Stimulated activated CD4-positive, alpha-beta T cell treated with anti-CD3 and anti-CD28 coated beads, Interleukin-1b, Interleukin-23, amount 100 ng/mL, for 4 hours (primary cell): ENCODE measurements at places on chromosomes 7 and 10.

DNA sequence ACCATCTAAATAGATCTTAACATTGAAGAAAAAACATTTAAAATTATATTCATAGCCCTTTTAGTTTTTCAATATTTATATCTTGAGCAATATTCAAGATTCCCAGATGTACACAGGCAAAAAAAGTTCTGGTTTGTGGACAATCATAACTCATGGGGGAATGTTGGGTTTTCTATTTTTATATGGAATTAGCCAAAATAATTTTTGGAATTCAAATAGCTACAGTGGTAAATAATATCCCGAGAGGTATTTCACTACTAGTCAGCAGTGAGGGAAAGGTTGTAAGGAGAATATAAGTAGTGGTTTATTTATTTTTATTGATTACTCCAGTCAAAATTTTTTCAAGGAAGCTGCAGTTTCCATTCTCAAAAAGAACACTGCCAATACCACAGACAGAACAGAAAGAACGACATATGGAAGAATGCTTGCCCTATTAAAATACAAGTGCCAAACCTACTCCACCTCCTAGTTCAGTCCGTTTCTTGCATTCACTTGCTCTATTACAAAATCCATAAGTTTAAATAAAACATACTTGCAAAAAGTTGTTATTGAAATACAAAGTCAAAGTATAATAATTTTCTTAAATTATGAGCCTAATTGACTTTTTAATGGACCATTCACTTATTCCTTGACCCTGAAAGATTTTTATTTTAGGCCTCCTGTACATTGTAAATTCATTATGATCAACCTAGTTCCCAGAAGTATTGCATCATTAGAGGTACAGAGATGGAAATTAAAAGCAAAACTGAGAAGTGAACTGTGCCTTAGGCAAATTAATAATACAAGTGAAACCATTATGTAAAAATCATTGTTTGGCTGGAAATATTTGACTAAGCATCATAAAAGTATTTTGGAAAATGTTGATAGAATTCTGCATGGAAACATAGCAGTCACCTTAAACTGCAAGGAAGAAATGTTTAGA, 533.2 kb downstream of the PARD3 start:
- no peak for DNase-seq

DNA sequence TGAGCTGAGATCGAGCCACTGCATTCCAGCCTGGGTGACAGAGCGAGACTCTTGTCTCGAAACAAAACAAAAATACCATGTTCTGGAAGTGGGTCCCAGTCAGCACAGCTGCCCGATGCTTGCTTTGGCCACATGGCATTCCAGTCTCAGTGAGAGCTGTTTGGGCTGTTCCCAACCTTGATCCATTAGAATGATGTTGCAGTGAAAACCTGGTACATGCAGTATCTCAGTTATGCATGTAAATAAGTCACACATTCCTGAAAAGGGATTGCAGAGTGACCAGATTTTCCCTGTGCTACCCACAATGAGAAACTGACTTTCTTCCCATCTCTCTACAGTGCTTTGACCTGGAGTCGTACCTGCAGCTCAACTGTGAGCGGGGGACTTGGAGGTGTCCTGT, 15.4 kb downstream of the ZMIZ2 start:
- no peak for DNase-seq

DNA sequence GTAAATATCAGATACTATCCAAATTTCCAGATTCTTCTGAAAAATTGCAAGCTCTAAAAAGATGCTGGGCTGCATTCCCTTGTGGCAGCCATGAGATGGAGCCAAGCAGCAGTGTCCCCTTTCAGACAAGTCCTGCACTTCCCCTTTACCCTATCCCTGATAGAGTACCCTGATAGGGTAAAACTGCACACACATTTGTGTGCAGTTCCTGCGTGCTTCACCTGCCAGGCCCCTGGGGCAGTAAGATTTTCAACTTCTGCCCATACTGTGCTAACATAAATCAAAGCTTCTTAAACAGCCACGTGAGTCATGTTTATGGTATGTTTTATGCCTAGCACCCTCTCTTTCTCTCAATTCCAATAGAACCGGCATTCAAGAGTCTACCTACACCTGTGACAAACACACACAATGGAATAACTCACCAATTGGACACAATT, 52.2 kb downstream of the IFIT5 start:
- DNase-seq = no peak

- no peak for DNase-seq
These were observed 99.1 kb downstream of the CABCOCO1 start for GRCh38 chr10:61761825-61762217.

GRCh38 chr10:15836807-15837206, 23.5 kb downstream of the MINDY3 start:
- no peak for DNase-seq

DNA sequence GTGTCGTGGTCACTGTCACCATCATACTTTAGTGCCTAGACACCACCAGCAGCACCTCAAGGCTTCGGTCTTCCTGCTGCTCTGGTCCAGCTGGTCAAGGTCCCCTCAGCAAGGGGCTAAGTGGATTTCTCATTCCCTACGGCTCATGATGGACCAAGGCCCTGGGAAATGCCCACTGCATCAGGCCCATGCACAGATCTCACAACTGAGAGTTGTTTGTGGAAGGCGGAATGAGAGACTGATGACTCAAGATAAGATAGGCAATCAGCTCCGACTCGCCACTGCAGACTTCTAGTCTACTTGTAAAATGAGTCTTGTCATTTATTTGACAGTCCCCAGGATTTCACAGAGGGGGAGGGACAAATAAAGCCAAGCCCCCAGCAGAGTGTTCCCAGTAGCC, 108.4 kb upstream of the TBX20 start:
- no peak for DNase-seq

DNA sequence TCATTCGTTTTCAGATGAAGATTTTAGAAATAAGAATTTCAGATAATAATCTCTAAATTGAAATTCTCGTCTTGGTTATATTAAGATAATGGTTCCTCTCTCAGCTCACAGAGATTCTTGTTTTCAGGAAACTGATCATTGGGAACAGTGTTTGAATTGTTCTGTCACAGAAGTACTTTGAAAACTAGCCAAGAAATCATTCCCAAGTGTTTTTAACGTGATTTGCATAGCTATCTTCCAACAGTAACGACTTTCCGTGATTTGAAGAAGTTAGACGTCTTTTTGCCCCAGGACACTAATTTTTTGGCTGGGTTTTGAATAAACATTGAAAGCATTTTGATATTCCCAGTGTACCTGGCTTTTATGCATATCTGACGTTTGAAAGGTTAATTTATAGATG, 116.0 kb downstream of the CDCA7L start:
- no peak for DNase-seq

DNA sequence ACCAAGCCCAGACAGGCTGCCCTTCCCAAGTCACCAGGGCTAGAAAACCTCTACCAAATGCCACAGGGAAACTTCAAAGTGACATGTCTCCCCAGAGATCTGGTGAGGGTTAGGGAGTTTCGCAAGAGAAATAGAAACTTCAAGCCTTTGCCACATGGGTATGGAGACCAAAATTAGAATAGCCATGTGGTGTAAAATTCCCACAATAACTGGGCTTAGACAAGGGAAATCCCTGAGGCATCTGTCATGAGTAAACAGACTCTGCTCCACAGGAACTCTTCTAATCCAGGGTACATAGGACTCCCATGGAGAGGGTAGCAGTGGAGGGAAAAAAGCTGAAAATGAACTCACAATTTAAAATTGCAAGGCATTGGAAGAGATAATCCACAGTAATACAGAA, 14.3 kb downstream of the ADAM12 start:
- no peak for DNase-seq

GRCh38 chr10:126052171-126052570, 155.8 kb downstream of the FANK1 start:
- DNase-seq = no peak

- DNase-seq = no peak
These were observed 143.7 kb downstream of the ELMO1 start for GRCh38 chr7:37304921-37305320.

GRCh38 chr7:106178593-106179134, 66.6 kb upstream of the SYPL1 start:
- no peak for DNase-seq

DNA sequence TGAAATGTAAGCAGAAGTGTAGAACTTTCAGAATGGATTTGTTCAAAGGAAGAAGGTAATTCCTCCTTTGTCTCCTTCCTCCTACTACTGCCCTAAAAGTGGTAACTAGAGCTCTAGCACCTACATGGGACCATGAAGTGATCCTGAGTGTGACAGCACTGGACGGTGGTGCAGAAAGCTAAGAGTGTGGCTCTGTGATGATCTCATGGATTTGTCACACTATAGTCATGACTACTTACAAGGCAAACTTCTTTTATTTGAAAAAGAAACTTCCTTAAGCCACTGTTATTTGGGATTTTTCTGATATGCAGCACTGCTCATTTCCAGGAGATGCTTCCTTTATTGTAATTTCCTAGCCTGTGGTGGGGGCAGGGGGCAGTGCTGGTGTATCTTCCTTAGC, 5.8 kb upstream of the FHIP2A start:
- DNase-seq = no peak

- no peak for DNase-seq
These were observed 830 bp downstream of the MET start for GRCh38 chr7:116672596-116673456.

- no peak for DNase-seq
These were observed 51.5 kb upstream of the MTURN start for GRCh38 chr7:30083334-30083733.

GRCh38 chr10:69469976-69470375, 18.7 kb downstream of the TSPAN15 start:
- no peak for DNase-seq

- no peak for DNase-seq
These were observed 519.1 kb upstream of the ANKRD30A start for GRCh38 chr10:36606234-36606839.

- DNase-seq = no peak
These were observed 148.0 kb downstream of the DPP6 start for GRCh38 chr7:154200241-154200640.

DNA sequence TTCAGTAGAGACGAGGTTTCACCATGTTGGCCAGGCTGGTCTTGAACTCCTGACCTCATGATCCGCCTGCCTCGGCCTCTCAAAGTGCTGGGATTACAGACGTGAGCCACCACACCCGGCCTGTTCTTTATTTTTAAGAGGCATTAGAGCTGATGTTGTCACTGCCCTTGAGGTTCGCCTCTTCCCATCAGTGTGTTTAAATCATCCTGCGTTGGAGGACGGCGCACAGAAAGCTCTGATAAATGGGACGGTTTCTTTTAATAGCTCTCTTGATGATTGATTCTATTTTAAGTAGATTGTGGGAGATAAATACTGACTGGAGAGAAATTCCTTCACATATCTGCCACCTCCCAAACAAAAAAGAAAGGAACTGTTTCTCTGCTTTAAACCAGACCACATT, 29.0 kb downstream of the UPP1 start:
- DNase-seq = no peak

DNA sequence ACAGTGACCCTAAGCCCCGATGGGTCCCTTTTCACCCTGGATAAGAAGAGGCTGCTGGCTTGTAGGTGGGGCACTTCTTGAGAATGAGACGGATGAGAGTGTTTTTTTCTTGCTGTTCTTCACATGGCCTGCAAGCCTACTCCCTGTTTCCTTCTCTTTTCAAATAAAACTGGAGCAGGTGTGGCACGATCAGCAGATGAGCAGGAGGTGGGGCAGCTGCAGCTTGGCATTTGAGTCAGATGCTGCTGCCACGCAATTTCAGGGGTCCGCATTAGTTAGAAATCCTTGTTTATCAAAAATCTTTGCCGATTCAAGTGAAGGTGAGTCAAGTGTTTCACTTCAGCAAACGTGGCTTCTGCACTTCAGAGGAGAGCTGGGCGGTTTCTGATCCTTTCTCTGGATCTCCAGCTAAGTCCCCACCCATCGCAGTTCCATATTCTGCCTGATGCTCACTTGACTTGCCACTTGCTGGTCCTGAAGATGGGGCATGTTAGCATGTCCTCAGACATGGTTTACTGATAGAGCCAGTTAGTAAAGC, 20.8 kb downstream of the WDFY4 start:
- no peak for DNase-seq

- no peak for DNase-seq
These were observed 97.1 kb upstream of the ARID5B start for GRCh38 chr10:61804414-61804813.

- DNase-seq = no peak
These were observed 10.9 kb upstream of the INPP5A start for GRCh38 chr10:132526676-132527075.

GRCh38 chr10:95466436-95466835, 94.7 kb downstream of the SORBS1 start:
- DNase-seq = no peak

GRCh38 chr7:153193144-153193595, 433.6 kb downstream of the ACTR3B start:
- DNase-seq = no peak

GRCh38 chr7:74612015-74612829, 45.3 kb upstream of the GTF2I start:
- no peak for DNase-seq

DNA sequence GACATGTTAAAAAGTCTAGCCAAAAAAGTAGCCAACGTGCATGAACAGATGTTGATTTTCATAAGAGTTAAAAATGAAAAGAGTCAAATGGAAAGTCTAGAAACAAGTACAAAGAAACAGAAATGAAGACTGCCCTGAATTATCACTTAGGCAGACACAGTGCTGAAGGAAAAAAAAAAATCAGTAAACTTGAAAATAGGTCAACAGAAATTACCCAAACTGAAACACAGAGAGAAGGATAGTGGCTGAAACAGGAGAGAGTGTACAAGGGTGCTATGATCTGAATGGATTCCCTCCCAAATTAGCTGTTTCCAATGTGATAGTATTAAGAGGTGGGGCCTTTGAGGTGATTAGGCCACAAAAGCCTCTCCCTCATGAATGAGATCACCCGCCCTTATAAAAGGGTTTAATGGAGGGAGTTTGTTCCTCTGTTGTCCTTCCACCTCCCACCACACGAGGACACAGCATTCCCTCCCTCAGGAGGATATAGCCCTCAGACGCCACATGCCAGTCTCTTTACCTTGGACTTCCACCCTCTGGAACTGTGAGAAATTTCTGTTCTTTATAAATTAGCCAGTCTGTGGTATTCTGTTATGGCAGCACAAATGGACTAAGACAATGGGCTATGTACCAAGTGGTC, 249.7 kb downstream of the AHR start:
- no peak for DNase-seq

- DNase-seq = no peak
These were observed 21.6 kb downstream of the RBM28 start for GRCh38 chr7:128322040-128322643.
